A549 treated with CpdA at 1 μM for 4 hours (cell line): ENCODE measurements at places on chromosomes 6 and 20. TPM values are rescaled to one million over a fixed set of nuclear protein-coding genes. Genes with fewer than 3 reads are reported as not detected.

Gene ZNF334
- not detected in 5 replicates for total RNA-seq

Gene RBM24
- total RNA-seq, result 9.3 to 12.2 TPM (median 11.0 TPM) in 5 replicates

Gene HEY2
- total RNA-seq, result 0.06 TPM in 1 of 5 replicates, not detected in the others

Gene C6orf132
- total RNA-seq, result 1.1 to 1.8 TPM (median 1.7 TPM) in 5 replicates

Gene DEFB124
- total RNA-seq, result not detected in 5 replicates

Gene SNRPB
- 866 to 1,067 TPM (median 982 TPM) in 5 replicates for total RNA-seq

Gene SCRT2
- not detected in 5 replicates for total RNA-seq

Gene BEND6
- total RNA-seq, result 0.84 to 1.4 TPM (median 1.2 TPM) in 5 replicates

Gene OR2B6
- total RNA-seq, result 0.15 to 0.23 TPM (median 0.19 TPM) in 3 of 5 replicates, not detected in the others

Gene COX4I2
- total RNA-seq, result not detected in 5 replicates

Gene FRK
- 1.4 to 1.8 TPM (median 1.5 TPM) in 5 replicates for total RNA-seq

Gene SDCBP2
- total RNA-seq, result 0.71 to 1.1 TPM (median 0.99 TPM) in 5 replicates

Gene GMPR
- 0.21 to 0.52 TPM (median 0.36 TPM) in 4 of 5 replicates, not detected in the other for total RNA-seq

Gene HTR1B
- total RNA-seq, result 0.07 to 0.13 TPM in 2 of 5 replicates, not detected in the others

Gene PI16
- total RNA-seq, result not detected in 5 replicates

Gene NRSN2
- total RNA-seq, result 56.4 to 63.1 TPM (median 60.3 TPM) in 5 replicates

Gene KHDRBS2
- total RNA-seq, result not detected in 5 replicates

Gene OPRL1
- 0.44 to 0.76 TPM (median 0.57 TPM) in 5 replicates for total RNA-seq

Gene RGS19
- total RNA-seq, result 13.7 to 27.6 TPM (median 23.8 TPM) in 5 replicates

Gene CD93
- total RNA-seq, result not detected in 5 replicates

Gene RIPOR3
- total RNA-seq, result 0.06 to 0.09 TPM in 2 of 5 replicates, not detected in the others

Gene UNC93A
- not detected in 5 replicates for total RNA-seq
